ENCODE measurements at places on chromosomes 3 and 15.

GRCh38 chr3:186824430-186825139 is 17.9 kb upstream of the ADIPOQ start:
- no peak for DNase-seq

GRCh38 chr3:151901644-151902285 is 28.3 kb downstream of the SUCNR1 start:
- DNase-seq = no peak

DNA sequence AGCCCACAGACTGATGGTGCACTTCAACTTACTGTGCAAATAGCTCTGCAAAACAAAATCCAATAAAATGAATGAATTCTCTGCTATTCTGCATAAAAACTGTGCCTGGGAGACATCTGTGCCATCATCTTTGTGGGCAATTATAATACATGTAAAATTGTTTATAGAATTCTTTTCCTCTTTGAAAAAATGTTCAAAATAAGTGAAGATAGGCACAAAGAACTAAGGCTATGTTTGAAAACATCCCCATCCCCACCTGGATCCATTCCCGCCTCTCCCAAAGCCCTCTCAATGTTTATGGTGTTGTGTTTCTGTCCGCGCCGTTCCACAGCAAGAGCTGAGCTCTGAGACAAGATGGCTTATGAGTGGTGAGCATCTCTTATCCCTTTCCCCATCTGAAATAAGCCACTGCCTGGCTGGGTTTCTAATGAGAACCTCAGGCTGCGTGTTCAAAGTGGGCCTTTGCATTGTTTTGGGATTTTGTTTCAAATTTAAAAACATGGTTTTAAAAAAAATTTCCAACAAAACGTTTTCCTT is 22.4 kb upstream of the SNRPA1 start:
- DNase-seq = no peak

DNA sequence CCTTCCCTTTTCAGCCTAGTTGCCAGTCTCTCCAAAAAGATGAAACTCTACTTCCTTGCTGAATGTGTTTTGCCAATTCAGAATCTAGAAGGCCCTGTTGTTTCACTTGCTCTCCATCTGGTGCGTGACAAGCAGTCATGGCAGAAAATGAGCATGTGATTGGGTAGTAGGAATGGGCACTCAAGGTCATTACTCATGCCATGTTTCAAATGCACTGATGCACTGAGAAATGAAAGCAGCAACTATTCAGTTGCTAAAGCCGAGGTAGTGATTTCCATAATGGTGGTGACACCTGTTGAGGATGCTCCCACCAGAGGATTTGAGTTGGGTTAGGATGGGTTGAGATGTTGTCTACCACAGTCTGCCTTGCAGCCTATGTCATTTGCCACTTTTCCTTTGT is 12.7 kb downstream of the ZBTB38 start:
- DNase-seq = no peak

DNA sequence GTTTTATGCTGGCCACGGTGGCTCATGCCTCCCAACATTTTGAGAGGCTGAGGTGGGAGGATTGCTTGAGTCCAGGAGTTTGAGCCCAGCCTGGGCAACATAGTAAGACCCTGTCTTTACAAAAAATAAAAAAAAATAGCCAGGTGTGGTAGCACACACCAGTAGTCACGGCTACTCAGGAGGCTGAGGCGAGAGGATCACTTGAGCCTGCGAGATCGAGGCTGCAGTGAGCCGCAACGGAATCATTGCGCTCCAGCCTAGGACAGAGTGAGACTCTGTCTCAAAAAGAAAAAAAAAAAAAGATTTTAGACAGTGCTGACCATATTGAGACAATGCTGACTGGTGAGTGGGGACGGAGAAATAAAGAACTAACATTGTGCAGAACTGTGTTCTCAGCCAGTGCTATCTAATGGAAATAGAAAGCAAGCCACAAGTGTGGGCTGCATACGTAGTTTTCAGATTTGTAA is 67.2 kb downstream of the ST6GAL1 start:
- DNase-seq = no peak

DNA sequence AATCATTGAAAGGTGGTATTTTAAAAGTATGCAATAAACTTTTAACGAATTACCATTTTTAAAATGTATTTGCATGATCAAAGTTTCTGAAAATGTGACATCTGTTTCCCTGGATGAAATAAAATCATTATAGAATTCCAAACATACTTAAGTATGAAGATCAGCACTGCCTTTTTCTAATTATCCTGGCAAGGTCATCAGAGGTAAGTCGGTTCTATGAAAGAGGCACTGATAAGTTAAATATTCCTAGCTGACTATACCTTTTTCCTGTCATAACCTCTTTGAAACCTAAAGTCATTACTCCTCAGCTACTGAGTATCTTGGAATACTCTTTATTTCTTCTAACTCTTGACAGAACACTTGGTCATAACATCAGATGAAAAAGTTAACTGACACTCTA is 406.1 kb upstream of the ALCAM start:
- no peak for DNase-seq
